Chondrocyte (in vitro differentiated cells): ENCODE measurements at places on chromosomes 3 and 15.

DNA sequence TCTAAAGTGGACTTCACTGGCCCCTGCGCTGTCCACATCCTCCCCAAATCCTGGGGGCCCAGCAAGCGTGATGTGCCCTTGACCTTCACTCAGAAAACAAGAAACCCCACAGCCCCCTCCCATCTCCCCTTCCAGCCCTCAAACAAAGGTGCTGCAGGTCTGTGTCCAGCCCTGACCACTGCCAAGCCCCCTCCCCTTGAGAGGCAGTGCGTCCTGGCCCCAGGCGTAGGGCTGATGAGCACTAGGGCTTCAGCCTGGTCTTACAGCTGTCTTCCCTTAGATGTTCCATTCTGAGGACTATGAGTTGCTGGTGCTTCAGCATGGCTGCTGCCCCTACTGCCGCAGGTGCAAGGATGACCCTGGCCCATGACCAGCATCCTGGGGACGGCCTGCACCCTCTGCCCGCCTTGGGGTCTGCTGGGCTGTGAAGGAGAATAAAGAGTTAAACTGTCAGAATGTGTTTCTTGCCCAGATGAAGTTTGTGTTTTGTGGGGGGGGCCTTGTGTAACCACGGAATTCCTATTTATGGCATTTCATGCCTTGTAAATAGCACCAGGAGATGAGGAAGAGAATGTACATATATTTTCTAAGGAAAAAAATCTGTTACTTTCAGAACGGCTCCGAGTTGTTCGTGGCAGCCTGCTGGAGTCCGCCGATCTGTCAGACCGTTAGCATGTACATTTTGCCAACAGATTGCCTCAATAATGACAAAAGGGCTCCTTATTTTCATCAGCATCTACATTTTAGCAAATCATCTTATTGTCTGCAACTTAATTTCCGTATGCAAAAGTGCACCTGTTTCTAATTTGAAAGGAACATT, 8.3 kb upstream of the RHO start:
- no peak for DNase-seq

- no peak for DNase-seq
These were observed 325.3 kb downstream of the THSD4 start for GRCh38 chr15:71440489-71441110.

DNA sequence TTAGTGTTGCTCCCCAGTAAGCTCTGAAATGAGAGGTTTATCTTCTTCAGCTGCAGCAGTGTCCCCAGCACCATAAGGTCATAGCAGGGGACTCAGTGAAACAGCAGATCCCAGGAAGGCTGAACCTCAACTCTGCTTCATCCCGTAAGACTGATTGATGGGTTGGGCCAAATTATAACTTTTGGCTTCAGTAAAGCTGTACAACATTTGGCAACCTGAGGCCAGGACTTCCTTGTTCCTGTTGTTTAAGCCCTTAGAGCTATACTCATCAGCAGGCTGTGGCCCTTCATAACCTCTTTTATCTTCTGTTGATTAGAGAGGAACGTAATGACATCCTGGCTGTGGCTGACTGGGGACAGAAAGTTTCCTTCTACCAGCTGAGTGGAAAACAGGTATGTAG, 29.0 kb downstream of the IFT122 start:
- DNase-seq: no peak

GRCh38 chr15:32879980-32880379, 162.2 kb downstream of the GREM1 start:
- DNase-seq: no peak

GRCh38 chr3:114093016-114093380, 36.5 kb downstream of the QTRT2 start:
- DNase-seq: no peak

DNA sequence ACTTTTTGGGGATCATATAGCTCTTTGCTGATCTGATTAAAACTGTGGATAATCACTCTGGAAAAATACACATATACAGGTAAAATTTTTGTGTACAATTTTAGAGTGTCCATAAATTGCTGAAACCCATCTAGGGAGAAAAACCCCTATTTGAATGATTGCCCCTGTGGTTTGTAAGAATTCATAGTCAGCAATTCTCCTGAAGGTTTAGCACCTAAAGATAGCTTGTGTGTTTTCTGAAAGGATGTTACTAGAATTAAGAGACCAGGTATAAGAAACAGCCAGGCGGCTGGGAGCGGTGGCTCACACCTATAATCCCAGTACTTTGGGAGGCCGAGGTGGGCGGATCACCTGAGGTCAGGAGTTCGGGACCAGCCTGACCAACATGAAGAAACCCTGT, 106.8 kb upstream of the RAP2B start:
- DNase-seq: no peak

GRCh38 chr3:134839422-134839821, 44.4 kb downstream of the EPHB1 start:
- no peak for DNase-seq

GRCh38 chr3:37519236-37519635, 342.4 kb upstream of the CTDSPL start:
- no peak for DNase-seq

DNA sequence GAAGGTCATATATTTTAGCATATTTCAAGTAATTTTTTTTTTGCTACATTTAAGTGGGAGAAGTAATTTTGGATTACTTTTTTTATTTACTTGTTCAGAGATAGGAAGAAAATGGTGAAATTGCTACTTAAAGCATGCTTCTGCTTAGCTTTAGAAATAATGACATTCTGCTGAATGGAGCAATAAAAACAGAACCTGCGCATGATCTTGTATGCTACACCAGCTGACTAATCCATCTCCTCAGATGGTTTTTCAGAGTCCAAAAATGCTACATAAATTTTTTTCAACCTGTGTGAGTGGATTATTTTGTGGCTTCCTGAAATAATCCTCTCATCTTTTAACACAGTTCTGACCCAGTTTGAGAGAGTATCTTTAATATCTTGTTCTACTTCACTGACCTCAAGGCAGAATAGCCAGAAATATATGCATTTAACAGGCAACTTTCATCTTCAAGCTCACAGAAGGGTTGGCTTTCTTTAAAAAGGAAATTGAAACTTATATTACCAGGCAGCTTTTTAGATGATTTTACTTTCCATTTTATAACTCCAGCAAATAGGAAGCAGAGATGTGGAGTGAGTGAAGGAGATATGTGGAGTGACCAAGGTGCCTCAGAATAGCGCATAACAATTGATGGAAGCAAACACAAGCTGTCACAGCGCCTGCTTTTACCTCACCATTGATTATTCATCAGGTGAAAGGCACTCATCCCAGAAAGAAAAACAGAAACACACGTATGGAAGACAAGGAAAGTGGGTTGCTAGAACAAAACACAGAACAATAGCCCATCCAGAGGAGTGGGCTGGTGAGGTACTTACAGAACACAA, 136.6 kb downstream of the TGFBR2 start:
- no peak for DNase-seq

DNA sequence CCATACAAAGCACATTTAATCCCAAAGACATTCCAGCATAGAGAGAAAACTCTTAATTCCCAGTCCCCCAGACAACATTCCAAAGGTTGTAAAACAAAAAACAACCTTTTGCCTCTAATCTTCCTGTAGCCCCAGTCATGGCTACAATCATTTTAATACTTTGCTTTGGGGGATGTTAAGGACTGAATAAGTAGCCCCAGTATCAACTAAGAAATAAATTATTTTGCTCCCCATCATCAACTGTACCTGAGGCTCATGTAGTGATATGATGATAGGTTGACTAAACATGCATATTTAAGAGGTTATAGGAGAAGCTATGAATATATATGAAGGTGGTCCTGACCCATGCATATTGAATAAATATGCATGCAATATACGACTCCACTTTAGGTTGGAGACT, 40.6 kb downstream of the PRR20G start:
- no peak for DNase-seq

GRCh38 chr15:57591237-57591821, 375 bp upstream of the MYZAP start:
- no peak for DNase-seq

DNA sequence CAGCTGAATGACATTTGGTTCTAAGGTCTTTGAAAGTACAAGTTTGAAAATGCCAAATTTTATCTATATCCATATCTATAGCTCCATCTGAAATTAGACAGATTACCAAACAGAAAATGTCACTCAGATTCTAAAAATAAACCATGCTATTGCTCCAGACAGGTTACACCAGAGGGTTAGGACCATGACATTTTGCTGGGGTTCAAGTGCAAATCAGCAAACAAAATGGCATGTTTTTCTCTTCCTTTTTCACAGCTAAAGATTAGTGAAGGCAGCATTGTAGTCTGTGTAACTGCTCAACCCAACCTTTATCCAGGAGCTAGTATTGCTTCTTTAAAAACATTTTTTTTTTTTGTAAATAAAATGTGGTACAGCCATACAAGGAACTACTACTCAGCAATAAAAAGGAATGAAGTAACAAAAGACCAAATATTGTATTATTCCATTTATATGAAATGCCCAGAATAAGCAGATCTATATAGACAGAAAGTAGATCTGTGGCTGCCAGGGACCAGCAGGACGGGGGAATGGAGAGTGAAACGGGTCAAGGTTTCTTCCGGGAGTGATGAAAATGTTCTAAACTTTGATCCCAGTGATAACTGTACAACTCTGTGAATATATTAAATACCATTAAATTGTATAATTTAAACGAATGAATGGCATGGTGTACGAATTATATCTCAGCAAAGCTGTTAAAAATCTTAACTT, 18.2 kb downstream of the VGLL4 start:
- no peak for DNase-seq

DNA sequence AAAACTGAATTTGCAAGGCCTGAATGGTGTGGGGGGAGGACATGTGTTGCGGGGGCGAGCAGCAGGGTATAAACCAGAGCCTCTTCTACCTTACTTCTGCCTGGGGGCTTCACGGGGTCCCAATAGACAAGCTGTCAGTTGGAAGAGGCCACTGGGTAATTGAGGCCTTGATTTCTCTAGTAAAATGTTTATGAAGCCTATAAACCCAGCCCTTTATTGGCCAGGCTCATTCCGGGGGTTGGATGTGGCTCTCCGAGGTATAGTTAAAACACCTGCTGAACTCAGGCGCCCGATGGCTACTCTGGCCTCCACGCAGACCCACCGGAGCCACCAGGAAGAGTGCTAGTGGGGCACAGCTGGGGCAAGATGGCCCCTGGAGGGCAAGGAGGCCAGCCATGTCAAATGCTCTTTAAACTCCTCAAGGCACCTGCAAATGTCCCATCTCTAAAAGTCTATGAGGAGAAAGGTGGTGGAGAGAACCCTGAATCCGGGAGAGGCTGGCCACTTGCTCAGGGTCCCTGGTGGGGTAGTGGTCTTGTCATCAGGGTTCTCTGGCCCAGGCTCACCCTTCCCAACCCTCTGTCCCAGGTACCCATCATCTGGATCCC, 34.3 kb downstream of the IGDCC3 start:
- DNase-seq: peak; percentile 59

- DNase-seq: no peak
These were observed 1071.6 kb downstream of the PLOD2 start for GRCh38 chr3:145089337-145089736.

- no peak for DNase-seq
These were observed 163.8 kb upstream of the CDIN1 start for GRCh38 chr15:36415643-36416042.

DNA sequence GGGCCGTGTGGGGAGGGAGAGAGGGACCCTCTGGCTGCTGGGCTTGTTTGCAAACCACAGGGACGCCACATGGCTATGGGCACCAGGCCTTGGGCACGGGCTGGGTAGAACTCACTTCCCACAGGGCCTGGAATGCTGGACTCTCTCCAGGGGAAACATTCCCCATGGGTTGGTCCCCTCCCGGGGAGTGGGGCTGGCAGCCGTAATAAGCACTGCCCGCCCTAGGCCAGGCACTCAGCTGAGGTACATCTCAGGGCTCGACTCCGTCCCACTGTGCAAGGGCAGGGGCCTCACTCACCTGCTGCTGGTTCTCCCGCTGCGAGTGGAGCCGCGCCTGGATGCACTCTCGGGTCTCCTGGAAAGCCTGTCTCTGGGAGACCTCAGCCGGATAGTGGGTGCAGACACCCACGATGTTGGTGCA, 96.7 kb downstream of the ADCY5 start:
- no peak for DNase-seq

DNA sequence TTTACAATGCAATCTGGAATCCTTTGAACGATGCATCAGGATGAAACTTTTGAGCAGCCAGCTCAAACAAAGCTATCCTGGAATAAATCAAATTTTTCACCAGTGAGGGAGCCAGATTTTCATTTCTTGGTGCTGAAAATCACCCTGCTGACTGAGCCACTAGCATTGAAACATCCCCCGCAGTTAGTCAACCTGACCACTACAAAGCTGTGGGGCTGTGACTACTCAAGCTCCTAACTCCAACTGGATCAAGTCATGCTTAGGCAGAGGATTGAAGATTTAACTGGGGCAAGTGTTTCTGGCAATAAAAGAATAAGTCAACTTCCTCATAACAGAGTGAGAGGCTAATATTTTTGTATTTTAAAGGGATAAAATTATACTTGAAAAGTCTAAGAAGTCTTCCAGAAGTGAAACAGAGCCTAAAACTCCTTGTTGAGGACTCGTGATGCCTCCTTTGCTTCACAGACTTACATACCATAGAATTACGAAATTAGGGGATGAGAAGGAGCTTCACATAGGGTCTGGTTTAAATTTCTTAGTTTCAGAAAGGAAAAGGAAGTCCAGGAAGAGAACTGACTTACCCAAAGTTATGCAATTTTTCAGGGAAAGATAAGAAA, 177.8 kb downstream of the SERPINI1 start:
- DNase-seq: no peak

DNA sequence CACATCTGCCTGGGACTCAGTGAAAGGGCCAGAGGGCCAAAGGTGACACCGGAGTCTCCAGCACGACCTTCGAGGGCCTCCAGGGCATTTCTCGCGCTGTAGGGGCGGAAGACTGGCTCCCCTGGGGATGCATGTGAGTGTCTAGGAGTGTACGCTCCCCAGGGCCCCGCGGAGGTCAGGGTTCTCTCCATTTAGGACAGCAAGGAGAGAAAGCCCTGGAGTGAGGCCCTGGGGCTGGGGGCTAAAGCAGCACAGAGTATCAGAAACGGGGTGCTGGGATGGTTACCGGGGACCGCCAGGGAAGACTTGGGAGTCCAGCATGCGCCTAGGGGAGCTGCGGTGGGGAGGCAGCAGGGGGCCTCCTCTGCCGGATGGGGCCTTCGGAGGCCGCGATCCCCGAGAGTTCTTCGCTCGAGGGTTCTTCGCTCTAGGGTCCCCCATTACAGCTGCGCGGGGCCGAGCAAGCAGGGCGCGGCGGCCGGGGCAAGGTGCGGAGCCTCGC, 595 bp upstream of the APBA2 start:
- DNase-seq: no peak

GRCh38 chr3:149965278-149965677, 5.4 kb downstream of the PFN2 start:
- DNase-seq: no peak

- no peak for DNase-seq
These were observed 297.3 kb upstream of the ADAMTS9 start for GRCh38 chr3:64985072-64985471.

DNA sequence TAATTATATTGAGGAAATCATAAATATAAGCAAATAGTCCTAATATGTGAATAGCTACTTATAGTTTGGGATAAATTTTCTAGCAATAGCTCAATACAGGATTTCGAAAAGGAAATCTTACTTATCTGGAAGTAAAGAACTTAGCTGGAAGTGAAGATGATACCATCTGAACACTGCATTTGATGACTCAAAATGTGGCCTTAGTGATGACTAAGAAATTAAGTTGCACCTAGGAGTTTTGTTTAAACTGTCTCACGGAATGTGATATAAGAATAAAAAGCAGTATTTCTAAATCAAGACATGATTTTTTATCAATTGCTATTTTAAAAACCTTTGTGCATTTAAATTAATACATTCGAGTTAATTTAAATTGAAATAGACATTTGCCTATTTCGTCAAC, 91.2 kb downstream of the EOMES start:
- DNase-seq: no peak

GRCh38 chr3:148131990-148132638, 565.6 kb upstream of the AGTR1 start:
- DNase-seq: no peak
